ENCODE measurements at places on chromosomes 2 and 18. TPM values are rescaled to one million over a fixed set of nuclear protein-coding genes. Genes with fewer than 3 reads are reported as not detected.

DNA sequence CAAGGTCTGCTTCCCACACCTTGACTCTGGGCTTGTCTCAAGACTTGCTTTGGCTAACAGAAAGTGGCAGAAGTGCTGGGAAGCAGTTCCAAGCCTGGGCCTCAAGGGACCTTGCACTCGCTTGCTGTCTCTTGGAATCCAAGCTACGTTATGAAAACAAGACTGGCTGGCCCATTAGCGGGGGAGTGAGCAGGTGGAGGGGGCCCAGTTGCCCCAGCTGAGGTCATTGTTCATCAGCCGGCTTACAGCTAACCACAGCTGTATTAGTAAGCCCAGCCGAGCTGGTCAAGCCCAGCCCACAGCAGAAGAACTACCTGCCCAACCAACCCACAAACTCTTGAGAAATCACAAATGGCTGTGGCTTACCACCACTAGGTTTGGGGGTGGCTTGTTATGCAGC, 63.1 kb downstream of the MARCO start:
- no peaks in the 10 kb centered on the region for H3K27me3 ChIP-seq
- H3K4me1 ChIP-seq = no peaks in the 10 kb centered on the region
- H3K4me3 ChIP-seq = no peak overlapping the region
- no peaks in the 10 kb centered on the region for H3K36me3 ChIP-seq
- no peak overlapping the region for H3K27ac ChIP-seq

DNA sequence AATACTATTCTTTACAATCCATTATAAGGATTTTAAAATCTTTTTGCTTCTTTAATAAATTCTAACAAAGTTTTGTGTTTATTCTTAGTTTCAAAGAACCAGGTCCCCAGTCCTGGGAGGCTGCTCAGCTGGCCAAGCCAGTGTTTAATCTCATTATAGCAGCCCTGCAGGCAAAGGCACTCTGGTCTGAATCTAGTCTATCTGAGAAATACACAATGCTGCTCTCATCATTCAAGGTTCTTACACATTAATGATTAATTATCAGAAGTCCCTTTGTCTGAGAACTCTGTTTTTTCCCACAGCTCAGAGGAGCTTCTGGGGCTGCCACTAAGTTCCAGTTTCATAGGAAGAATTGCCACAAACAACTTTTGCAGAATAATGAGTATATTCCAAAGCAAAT, 27.7 kb downstream of the KCTD18 start:
- no peaks in the 10 kb centered on the region for H3K36me3 ChIP-seq

- DNase-seq = no peak
- H3K4me1 ChIP-seq = peaks cover 23% of the 10 kb centered on the region
- H3K27me3 ChIP-seq = no peaks in the 10 kb centered on the region
- H3K27ac ChIP-seq = no peak overlapping the region
Measured at GRCh38 chr2:73825408-73825807, 3.4 kb upstream of the STAMBP start.

GRCh38 chr2:42232024-42232423, 62.9 kb downstream of the EML4 start:
- no peak for DNase-seq
- H3K36me3 ChIP-seq = no peaks in the 10 kb centered on the region
- no peak overlapping the region for H3K27ac ChIP-seq
- no peaks in the 10 kb centered on the region for H3K27me3 ChIP-seq
- peaks cover 46% of the 10 kb centered on the region for H3K4me1 ChIP-seq

DNA sequence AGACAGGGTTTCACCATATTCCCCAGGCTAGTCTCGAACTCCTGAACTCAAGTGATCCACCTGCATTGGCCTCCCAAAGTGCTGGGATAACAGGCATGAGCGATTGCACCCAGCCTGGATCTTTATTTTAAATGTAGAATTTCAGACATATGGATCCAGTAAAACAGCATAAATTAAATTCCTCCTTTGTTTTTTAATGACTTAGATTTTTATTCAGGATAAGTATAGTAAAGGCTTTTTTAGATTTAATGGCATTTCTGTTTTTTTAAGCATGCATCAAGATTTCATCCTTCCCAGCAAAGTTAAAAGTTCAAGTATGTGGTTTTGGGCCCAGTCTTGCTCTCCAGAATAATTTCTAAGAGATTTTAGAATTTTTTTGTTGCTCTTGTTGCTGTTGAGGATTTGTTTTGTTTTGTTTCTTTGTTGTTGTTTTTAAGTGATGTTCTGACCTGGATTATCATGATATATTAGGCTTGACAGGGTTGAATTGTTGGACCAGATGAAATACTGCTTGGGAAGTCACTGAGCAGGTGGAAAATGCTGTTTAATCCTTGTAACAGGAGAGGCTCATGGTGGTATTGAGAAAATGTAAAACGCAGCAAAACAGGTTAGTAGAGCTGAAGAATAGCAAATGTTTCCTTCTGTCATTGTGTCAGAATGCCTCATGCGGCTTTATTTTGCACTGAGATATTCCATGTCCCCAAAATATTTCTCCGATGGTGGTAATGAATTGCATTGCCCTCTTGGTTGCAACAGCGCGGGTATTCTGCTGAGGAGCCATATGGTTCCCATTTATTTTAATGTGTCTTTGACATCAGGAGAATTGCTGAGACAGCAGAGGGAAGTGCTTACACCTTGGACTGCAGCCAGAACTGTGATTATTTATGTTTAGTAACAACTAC, 147.9 kb downstream of the GALNT3 start:
- DNase-seq = no peak
- no peak overlapping the region for H3K27ac ChIP-seq
- no peaks in the 10 kb centered on the region for H3K4me1 ChIP-seq

- no peaks in the 10 kb centered on the region for H3K4me1 ChIP-seq
- H3K27me3 ChIP-seq = no peaks in the 10 kb centered on the region
- H3K4me3 ChIP-seq = no peak overlapping the region
- no peak for DNase-seq
- H3K27ac ChIP-seq = no peak overlapping the region
Measured at GRCh38 chr18:74806073-74806472, 208.4 kb downstream of the ZNF407 start.

Gene EN1
- total RNA-seq = not detected

- H3K4me3 ChIP-seq = no peak overlapping the region
- no peak overlapping the region for H3K27ac ChIP-seq
- no peak for DNase-seq
- H3K4me1 ChIP-seq = no peaks in the 10 kb centered on the region
Measured at GRCh38 chr18:60746491-60746890, 373.9 kb upstream of the MC4R start.
